GM04503 (cell line): ENCODE measurements at places on chromosomes 12 and 14.

DNA sequence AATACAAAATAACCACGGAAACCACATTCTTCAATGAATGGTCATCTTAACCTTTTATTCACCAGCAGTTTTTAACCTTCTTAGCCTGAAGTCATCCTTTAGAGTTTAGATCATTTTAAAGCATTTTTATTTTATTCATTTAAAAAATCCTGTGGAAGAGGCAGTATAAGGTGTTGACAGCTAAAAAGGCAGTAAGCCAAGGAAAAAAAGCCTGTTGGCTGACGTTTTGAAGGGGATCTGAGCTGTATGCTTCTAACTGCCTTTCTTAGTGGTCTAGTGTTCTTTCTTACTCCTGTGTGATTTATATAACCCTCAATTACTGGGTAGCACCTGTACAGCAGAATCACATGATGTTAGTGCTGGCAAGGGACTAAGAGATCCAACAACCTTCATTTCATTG, 438.3 kb upstream of the SEL1L start:
- no peak for DNase-seq

GRCh38 chr12:54579258-54579657, 9.2 kb downstream of the PPP1R1A start:
- DNase-seq: no peak

DNA sequence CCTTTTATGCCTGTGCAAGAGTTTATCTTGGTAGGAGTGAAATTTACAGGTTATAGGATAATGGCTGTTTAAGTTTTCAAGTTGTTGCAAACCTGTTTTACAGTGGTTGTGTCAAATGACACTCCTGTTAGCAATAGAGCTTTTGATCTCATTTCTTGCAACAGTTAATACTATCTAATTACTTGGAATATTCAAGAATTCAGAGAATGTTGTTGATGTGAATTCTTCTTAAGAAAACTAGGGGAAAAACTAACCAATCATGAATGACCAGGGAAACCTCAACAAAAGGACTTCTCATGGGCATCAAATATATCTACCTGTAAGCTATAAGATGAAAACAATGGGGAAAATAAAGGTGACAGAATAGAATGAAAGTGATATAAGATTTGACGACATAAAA, 85.0 kb downstream of the IPO8 start:
- no peak for DNase-seq

GRCh38 chr14:75450381-75451276, 22.8 kb downstream of the JDP2 start:
- DNase-seq: no peak

DNA sequence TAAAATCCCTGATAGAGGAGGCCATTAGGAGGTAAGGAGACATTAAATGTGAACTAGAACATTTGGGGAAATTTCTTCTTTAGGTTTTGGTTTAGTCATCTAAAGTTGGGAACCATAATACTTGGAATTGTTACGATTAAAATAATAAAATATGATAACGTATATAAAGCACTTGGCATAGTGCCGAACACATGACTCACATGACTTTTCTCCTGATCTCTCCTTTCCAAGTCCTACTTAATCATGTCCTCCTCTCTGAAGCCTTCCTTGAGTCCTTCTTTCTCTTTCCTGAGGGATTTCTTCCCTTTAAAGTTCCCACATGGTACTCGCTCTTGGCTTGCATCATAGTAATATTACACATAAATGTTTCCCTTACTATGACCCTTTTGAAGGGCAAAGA, 20.0 kb downstream of the BEST3 start:
- DNase-seq: no peak

- no peak for DNase-seq
Measured at GRCh38 chr12:3537719-3538465, 46.9 kb downstream of the PRMT8 start.

- DNase-seq: no peak
Measured at GRCh38 chr12:84789184-84789583, 123.4 kb downstream of the SLC6A15 start.

- no peak for DNase-seq
Measured at GRCh38 chr14:25622763-25623162, 572.8 kb upstream of the STXBP6 start.

DNA sequence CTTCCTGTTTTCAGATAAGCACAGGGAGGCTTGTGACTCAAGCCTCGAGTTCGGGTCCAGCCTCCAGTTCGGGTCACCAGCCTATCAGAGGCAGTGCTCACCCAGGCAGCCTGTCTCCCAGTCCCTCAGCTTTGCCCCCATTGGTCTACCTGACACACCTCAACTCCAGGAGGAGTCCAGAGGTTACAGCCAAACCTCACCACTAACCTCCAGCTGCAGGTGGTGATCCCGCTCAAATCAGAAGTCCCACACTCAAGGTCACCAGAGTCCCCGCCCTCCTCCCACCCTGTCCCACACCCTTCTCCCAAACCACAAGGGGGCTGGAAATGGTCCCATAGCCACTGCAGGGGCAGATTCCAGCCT, 42.1 kb downstream of the KDM2B start:
- DNase-seq: no peak

DNA sequence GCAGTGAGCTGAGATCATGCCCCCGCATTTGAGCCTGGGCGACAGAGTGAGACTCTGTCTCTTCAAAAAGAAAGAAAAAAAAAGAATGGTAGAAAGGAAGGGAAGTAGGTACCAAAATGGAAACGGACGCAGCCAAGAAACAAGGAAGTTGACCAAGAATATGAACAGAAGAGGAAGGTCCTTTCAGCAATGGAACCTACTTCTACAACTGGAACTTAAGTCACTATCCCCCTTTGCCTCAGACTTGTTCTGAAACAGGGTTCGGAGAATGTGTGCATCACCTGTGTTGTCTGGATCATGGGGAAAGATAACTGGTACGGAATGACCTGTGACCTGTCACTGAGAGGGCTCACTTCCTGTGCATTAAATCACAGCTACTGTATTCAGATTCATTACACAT, 43.9 kb upstream of the RNASE1 start:
- no peak for DNase-seq

DNA sequence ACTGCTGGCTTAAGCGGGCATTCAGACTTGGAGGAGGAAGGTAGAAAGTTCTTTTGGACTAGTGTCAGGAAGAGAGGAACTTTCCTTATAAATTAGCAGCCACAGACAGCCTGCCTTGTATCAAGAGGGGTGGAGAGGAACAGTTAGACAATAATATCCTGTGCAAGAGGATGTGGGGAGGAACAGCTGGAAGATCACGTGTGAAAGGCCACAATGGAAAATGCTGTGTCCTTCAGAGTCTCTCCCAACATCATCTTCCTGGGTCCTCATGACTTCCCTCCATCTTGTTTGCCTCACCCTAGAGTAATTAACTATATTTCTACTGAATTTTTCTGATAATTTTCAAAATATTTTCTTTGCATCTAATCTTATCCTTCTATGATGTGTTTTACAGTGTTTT, 117.4 kb downstream of the MGAT4C start:
- no peak for DNase-seq

- no peak for DNase-seq
Measured at GRCh38 chr12:25904442-25904841, 54.0 kb upstream of the RASSF8 start.

DNA sequence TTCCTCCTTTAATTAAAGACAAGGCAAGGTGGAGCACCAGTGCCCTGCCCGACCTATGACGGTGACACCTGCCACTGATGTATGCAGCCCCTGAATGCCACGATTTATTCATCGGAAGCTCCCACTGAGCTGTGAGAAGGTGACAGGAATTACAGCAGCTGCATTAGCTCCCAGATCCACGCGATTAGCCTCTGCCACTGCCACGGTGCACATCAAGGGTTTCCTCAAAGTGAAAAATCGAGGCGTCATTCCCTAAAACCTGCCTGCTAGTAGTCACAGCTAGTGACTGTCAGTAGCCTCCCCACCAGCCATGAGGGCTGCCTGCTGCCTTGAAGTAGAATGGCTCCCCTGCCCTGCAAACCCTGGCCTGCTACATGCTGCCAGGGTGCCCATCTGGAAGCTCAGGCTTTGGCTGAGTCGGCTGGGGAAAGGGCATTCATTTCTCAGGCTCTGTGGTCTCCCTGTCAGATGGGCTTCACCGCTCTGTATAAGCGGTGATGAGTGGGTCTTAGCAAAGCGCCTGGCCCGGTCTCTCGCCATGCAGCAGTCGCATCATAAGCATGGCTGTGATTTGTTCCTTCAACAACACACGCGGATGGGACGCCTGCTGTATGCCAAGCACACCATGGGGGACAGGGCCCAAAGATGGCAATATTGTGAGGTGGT, 8.2 kb upstream of the BCL11B start:
- no peak for DNase-seq

DNA sequence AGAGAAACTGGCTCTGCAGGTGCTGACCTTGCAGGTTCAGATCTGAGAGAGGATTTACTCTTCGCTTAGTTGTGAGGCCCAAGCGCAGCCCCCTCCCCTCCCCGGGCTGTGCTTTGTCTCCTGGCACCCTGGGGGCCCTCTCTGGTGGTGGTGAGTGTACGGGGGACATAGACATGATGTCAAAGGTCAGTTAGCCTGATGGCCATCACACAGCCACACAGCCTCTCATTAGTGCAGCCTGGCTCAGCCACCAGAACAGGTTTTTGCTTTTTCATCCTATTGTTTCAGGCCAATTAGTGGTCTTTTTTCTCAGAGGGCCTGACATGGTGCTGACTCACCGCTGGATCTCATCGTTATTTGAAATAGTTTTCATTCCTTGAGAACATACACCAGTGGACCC, 437.9 kb downstream of the AACS start:
- no peak for DNase-seq

GRCh38 chr12:3171195-3171591, 94.0 kb downstream of the TSPAN9 start:
- DNase-seq: no peak

GRCh38 chr14:65421201-65421981, 8.9 kb downstream of the FUT8 start:
- peak; percentile 80 for DNase-seq

GRCh38 chr14:99192028-99192621, 79.9 kb downstream of the BCL11B start:
- DNase-seq: peak; percentile 3

DNA sequence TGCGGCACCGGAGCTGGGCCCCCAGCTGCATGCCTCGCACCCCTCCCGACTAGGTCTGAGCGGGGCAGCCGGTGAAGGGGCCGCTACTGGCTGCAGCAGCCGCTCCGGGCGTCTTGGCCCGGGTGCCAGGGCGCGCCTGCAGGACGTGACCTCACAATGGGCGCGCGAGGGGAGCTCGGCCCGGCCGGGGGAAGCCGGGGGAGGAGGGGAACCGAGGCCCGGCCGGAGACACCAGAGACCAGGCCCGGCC, 353 bp downstream of the BAG5 start:
- no peak for DNase-seq

DNA sequence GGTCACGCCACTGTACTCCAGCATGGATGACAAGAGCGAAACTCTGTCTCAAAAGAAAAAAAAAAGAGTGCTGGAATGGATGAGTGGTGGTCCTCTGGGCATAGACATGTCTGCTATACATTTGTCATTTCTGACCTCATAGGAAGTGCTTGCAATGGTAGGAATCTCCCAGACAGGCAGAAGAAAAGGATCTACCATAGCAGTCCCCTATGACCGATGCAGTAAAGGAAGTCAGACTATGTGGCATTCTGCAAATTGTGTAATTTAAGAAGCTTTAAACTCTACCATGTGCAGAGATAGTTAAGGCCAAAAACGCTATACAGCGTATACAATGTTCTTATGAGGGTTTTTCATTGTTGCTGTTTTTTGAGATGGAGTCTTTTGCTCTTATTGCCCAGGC, 24.7 kb upstream of the RAP1B start:
- no peak for DNase-seq

- DNase-seq: no peak
Measured at GRCh38 chr14:61346793-61347192, 25.4 kb downstream of the PRKCH start.

GRCh38 chr14:95518045-95518751, 1.7 kb upstream of the SYNE3 start:
- DNase-seq: no peak

DNA sequence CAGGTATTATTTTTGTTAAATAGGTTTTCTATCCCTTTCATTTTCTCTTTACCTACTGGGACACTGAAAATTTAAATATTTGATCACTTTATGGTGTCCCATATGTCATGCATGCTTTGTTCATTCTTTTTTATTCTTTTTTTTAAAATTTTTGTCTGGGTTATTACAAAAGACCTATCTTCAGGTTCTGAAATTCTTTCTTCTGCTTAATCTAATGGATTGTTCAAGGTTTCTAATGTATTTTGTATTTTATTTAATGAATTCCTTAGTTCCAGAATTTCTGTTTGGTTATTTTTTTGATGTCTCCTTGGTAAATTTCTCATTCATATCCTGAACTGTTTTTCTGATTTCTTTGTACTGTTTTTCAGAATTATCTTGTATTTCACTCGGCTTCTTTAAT, 20.2 kb upstream of the VASH1 start:
- no peak for DNase-seq

DNA sequence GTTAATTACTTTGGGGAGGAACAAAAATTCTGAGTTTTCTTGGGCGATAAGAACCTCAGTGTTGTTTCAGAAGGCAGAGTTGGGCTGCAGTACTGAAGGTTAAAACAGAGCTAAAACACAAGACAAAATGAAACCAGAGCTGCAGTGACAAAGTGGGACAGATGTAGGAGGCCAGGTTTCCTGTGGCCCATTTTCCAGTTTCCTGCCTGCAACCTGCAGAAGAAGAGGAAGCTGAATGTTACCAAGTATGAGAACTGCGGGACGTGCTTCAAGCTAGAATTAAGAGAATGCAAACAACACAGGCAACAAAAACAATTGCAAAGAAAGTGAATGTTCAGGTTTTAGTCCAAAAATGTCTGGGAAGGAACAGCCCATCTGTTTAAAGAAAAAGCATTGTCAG, 17.8 kb downstream of the ELK3 start:
- DNase-seq: no peak

- no peak for DNase-seq
Measured at GRCh38 chr12:112349431-112349830, 32.8 kb downstream of the HECTD4 start.

GRCh38 chr12:18872770-18873169, 134.9 kb downstream of the CAPZA3 start:
- DNase-seq: no peak

GRCh38 chr12:26734510-26735248, 98.3 kb downstream of the ITPR2 start:
- no peak for DNase-seq

DNA sequence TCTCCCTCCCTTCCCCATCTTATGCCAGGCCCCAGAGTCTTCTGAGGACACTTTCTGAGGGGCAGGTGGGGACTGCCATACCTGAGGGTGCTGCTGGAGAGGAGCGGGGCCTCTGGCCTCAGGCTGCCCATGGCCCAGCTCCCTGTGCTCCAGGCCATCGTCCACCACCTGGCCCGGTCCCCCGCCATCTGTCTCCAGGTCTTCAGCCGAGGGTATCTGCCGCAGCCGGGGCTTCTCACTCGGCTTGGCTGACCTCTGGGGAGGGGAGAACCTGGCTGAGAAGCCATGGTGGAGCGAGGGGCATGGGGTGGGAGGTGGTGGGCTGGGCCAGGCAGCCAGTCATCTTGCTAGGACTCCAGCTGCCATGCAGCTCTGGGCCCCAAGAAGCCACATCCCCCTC, 21.6 kb downstream of the SLC48A1 start:
- DNase-seq: no peak

- DNase-seq: peak; percentile 21
Measured at GRCh38 chr12:26062566-26062965, 62.3 kb downstream of the BHLHE41 start.
